ENCODE measurements at places on chromosomes 6 and 20.

DNA sequence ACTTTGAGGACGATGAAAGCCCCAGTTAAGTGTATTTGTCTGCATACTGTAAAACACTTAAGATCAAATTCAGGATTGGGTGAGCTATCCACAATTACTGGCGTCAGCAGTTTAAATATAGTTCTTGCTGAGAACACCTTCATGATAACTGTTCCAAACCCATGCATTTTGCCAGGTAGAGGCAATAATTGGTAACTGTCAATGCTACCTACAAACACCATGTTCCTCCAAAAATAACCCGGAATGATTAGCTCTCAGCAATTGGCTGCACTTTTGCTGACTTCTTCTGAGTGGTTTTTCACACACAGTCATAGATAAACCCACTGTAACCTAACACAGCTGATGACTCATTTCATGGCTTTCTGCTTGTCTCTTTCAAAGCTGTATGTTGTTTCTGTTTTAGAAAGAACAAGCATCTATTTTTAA lies 1358.6 kb upstream of the GJE1 start:
- DNase-seq: no peak

GRCh38 chr6:125165256-125165655 lies 11.7 kb downstream of the TPD52L1 start:
- DNase-seq: no peak

DNA sequence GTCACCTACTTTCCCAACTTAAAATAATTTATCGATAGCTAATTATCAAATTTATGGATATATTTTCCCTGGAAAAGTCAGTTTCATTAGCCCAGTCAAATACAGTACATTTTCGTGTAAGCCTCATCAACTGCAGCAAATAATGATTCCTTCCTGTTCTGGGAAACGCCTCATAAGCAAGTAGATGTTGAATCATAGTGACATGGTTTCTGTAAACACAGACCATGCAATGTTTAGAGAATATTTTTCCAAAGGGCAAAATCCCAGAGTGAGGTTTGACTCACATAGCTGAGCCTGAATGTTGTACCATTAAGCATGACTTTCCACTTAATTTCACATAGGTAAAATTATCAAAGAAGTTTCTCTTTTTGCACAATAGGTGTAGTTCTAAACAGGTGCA lies 16.7 kb upstream of the VNN1 start:
- no peak for DNase-seq

DNA sequence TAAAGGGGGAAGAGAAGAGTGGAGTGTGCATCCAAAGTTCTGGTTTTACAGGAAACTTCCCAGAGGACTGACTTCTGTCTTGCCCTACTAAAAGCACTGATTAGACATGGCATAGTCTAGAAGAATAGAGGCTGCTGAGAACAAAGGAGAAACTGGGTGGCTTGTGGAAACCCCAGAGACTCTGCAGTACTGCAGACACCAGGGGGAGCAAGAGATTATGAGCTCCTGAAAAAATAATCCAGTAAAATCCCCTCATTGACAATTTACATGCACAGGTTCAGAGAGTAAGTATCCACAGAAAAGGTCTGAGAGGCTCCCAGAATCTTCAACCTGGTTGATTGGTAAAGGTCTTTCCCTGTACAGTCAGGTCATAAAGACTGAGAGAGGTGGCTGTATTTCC lies 48.7 kb upstream of the CLVS2 start:
- no peak for DNase-seq

DNA sequence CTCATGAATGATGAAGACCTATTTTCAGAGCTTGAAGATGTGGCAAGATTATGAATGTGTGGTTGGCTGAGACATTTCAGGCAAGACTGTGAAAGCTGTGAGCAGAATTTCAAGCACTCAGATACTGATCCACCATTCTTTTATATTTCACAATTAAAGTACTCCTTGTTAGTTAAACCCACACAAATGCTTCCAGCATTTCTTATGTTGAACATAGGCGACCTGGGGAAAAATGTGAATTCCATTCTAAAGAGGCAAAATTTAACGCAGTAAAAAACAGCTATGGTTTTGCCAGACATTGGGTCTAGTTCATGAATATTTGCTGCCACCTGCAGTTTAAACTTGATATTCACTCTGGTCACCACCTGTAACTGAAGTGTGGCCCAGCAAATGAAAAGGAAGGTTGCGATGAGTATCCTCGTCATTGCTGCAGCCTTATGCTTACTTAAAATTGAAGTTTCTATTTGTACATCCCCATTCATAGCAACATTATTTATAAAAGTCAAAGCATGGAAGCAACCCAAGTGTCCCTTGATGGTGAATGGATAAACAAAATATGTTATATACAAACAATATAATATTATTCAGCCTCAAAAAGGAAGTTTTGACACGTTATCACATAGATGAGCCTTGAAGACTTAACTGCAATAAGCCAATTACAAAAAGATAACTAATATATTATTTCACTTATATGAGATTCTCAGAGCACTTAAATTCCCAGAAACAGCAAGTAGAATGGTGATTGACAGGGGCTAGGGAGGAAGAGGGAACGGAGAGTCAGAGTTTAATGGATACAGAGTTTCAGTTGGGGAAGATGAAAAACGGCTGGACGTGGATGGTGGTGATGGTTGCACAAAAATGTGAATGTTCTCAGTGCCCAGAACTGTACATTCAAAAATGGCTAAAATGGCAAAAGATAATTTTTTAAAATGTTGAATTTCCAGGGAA lies 32.4 kb upstream of the FAM184A start:
- no peak for DNase-seq

GRCh38 chr6:41711323-41712038 lies 23.9 kb downstream of the TFEB start:
- DNase-seq: no peak

Measured in chondrocyte (in vitro differentiated cells).